ENCODE measurements at places on chromosomes 7 and 10.

GRCh38 chr7:107394831-107395230, 75.0 kb upstream of the GPR22 start:
- no peak for DNase-seq

DNA sequence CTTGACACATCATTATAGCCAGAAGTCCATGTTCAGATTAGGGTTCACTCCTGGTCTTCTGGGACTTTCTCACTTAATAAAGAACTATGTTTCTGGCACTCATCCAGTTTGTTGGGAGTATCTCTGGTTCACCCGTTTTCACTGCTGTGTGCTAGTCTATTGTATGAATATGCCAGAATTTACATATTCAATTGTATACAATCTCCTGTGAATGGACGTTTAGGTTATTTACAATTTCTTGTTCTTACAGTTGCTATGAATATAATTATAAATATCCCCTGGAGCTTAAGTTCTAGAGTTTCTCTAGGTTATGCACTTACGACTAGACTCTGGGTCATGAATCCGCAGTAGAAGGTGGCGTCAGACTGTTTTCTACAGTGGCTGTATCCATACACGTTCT, 20.0 kb upstream of the RBM33 start:
- DNase-seq, result no peak

- DNase-seq, result no peak
These were observed 168.9 kb downstream of the KCND2 start for GRCh38 chr7:120441850-120442249.

- DNase-seq, result no peak
These were observed 50.8 kb downstream of the MYOF start for GRCh38 chr10:93431361-93431760.

DNA sequence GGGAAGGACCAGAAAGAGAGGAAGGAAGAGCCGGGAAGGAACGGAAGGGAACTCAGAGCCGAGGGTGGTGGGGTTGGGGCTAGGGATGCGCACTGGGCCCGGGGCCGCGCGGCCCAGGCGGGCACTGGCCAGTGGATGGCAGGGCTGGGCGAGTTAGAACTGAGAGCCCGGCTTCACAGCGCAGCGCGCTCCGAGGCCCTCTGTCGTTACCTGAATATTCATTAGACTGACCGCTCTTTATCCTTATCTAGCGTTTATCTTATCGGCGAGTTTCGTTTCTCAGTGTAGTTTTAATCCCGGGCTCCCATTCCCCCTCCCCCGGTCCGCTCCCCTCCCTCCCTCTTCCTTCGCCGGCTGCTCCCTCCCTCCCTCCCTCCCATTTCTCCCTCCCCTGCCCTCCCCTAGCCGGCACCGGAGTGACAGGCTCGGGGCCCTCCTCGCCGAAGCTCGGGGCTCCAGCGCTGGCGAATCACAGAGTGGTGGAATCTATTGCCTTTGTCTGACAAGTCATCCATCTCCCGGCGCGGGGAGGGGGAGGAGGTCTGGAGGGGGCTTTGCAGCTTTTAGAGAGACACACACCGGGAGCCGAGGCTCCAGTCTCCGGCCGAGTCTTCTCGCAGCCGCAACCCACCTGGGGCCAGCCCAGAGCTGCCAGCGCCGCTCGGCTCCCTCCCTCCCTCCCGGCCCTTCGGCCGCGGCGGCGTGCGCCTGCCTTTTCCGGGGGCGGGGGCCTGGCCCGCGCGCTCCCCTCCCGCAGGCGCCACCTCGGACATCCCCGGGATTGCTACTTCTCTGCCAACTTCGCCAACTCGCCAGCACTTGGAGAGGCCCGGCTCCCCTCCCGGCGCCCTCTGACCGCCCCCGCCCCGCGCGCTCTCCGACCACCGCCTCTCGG, at the start of gene PAX2:
Gene PAX2 (plus strand): TSS at position 596 of the 895 bp plus-strand sequence. CDS start 679 bp downstream, outside the sequence.
- no peak for DNase-seq

GRCh38 chr7:132117181-132117580, 459.1 kb downstream of the PLXNA4 start:
- no peak for DNase-seq

DNA sequence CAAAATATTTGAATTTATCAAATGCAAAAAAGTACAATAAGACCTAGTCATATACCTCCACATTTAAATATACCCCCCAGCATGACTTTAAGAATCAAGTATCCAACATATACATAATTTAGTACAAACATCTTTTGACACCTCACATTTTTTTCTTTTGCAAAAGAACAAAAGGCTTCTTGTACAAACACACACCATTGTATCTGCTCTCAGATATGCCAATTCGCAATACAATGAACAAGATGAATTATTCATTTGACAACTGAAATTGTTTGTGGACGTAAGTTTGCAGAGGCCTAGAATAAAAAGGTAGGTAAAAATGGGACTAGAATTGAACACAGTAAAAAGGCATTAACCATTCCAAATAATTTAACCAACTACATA, 154.4 kb downstream of the CACNA2D1 start:
- DNase-seq, result no peak

- DNase-seq, result no peak
These were observed 27.6 kb downstream of the SLC35G1 start for GRCh38 chr10:93921338-93921737.

DNA sequence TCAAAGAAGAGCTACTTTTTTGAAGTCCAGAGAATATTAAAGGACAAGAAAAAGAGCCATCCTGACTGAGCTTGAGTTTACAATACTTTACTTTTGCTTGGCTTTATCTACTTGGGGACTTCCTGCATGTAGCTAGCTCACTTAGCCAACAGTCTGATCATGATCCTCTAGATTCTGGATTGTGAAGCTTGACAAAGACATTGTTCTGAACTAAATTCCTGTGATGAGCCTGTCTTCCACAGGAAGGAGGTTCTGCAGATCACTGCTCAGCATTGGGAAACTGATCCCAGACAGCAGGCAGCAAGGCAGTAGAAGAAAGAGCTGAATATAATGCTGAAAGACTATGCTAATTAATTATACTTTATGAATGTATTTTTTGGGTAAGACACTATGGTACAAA, 296.4 kb downstream of the DGKB start:
- DNase-seq, result no peak
